ENCODE measurements at places on chromosomes 6 and 20.

GRCh38 chr6:80938131-80938530, 814.4 kb downstream of the TENT5A start:
- no peak for DNase-seq

DNA sequence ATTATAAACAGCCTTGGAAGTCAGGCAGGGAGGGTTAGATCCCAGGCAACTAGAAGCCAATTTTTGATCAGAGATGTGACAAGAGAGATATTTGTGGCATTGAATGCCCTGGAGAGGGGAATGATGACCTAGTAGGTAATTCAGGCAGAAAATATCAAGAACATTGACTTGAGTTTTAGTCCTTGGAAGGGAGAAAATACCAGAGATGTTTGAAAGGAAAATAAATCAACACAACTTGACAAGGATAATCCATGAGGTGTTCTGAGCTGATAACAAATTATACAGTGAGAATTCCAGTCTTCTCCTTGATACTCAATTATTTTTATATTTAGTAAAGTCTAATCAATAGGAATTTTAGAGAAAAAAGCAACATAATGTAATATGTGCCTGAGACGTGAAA, 10.6 kb upstream of the MARCKS start:
- no peak for DNase-seq

DNA sequence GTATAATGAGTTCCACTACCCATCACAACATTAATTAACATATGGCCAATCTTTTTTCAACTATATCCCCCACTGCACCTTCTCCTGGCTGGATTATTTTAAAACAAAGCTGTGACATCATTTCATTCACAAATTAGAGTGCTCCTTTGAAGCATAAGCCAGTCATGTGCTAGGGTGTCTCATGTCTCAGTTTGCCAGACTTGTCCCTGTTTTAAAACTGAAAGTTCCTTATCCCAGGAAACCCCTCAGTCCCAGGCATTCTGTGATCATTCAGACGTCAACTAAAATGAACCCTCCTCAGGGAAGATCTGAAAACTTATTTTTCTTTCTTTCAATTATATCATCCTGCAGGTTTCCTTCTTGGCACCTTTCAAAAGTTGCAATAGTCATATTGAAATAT, 29.3 kb upstream of the LOC128125822 start:
- no peak for DNase-seq

- no peak for DNase-seq
Measured at GRCh38 chr6:87901613-87902012, 146.0 kb upstream of the SPACA1 start.

GRCh38 chr6:119096721-119097565, 18.5 kb upstream of the FAM184A start:
- DNase-seq, result no peak

- DNase-seq, result no peak
Measured at GRCh38 chr20:25118529-25118928, 36.6 kb upstream of the VSX1 start.

GRCh38 chr6:139343052-139343750, 31.2 kb downstream of the CITED2 start:
- DNase-seq, result no peak

DNA sequence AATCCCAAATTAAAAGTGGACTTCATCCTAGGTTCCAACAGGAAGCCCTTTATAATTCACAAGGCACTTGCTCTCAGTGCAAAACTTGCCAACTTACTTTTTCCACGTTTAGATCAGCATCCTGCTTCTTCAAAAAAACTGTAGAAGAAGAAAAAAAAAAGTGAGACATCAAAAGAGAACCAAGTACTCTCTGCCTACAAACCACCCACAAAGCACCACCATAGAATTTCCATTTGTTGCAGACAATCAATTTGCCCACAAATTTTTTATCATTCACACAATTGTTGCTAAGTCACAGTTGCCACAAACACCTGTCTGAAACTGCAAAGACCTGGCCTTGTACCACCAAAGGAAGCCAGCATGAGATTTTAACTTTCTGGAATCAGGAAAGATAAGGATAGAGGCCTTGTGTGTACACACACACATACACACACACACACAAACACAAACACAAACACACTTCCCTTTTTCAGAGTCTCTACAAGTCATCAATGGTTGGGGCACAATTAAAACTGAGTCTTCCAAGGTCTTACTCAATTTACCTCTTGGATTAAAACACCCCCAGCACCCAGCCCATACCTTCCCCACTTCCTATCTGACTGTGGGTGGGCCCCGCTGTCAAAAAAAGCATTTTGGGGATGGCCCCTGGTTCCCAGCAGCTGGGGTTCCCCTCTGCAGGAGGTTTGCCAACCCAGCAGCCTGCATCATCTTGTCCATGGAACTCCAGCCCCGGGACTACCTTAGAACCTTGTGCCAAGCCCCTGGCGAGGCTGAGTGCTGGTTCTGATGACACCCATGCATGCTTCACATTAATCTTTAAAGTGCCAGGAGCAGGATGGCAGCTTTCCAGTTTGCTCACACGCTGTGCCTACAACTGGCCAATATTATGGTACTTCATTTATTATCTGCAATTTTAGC, 26.5 kb downstream of the FYN start:
- DNase-seq, result no peak

DNA sequence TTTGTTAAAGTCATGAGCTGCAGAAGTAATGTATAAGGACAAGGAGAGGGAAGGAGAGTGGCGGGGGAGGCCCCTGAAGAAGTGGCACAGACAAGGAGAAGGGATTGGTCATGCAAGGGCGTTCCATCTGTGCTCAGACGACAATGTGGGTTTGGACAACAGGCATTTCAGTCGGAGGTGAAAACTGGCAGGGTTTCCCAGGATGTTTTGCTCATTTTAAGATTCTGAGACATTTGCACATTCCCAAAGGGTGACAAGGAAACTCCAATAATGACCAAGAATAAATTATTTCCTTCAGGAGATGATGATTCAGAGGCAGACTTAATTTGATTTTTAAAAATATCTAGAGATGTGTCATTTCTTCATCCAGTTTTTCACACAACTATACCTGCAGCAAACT, 181.8 kb downstream of the HIVEP2 start:
- DNase-seq, result no peak

DNA sequence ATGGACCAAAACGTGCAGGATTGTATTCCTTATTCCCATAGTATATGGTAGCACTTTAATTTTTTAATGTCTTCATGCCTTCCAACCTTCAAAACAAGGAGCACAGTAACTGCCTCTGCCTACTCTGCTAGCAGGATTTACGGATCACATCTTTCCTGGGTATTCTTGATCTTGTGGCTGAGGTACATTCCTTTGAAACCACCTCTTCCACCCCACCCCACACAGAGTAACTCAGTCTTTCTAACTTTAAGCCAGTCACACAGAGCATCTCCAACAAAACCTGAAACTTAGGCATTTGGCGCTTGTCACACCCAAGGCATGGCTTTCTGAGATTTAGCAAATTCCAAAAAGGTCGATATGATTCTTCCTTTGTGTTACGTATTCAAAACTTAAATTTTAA, 2.3 kb upstream of the ID4 start:
- DNase-seq, result no peak

DNA sequence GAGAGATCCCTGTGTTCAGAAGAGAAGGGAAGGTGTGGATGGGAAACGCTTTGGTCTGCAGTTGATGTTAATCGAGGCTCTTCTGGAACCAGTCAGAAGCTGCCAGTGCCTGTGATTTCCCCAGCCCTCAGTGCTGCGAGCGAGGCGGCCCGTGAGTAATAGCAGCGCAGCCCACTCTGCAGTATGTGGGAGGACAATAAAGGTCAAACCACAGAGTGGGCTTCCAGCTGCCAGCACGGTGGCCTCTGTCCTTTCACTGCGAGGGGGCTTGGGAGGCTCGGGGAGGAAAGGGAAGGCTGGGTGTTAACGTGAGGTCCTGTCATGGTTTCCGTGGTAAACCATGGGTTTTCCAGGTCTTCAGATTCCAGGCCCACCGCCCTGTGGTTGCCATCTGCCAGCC, 32.3 kb upstream of the TAGAP start:
- DNase-seq, result no peak

GRCh38 chr20:37907677-37908401, 4.9 kb downstream of the VSTM2L start:
- DNase-seq, result no peak

- DNase-seq, result no peak
Measured at GRCh38 chr20:50695135-50695872, 4.0 kb upstream of the RIPOR3 start.

DNA sequence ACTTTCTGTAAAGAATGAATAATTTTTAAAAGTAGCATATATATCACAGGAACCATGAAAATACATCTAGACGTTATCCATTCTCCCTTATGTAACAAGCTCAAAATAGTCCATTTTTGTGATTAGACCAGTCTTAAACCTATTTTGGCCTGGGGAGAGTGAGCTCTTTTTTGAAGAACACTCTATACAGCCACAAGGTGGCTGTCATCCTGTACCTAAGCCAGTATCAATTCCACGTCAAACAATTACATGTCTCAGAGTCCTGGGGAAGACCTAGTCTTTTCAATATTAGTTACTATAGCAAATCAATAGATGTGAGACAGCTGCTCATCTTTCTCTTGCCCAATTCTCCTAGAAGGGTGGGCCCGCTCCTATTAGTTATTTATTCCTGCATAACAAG, 28.4 kb downstream of the FBXO5 start:
- DNase-seq, result no peak

DNA sequence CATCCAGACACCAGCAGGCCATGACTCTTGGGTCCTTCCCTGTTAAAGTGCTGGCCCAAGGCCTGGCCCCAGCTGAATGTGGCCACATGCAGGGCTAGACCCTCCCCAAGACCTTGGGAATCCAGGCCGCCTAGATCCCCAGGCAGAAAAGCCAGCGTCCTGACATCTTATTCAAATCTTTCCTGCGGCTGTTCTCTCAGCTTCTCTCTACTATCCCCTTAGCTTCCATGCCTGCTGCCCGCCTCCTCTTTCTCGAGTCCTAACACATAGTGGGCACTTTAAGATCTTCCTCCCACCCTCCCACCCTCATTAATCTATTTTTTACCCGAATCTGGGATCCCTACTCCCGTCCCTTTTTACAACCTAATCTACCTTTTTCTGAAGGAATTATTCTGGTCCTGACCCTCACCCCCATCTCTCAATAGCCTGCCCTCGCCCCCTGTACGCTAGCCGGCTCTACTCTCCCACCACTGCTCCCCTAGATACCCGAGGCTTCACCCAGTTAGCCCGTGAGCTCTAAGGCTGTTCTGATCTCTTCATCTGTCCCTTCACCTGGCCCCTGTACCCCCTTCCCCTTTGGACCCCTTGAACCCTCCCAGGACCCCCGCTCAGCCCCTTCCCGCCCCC, at the start of gene CCHCR1:
TSS of gene CCHCR1 (minus strand) at position 290 of the 627 bp plus-strand sequence. CDS start at position 88, 202 bp downstream.
- DNase-seq, result no peak

GRCh38 chr6:113585246-113585645, 271.9 kb upstream of the MARCKS start:
- no peak for DNase-seq

DNA sequence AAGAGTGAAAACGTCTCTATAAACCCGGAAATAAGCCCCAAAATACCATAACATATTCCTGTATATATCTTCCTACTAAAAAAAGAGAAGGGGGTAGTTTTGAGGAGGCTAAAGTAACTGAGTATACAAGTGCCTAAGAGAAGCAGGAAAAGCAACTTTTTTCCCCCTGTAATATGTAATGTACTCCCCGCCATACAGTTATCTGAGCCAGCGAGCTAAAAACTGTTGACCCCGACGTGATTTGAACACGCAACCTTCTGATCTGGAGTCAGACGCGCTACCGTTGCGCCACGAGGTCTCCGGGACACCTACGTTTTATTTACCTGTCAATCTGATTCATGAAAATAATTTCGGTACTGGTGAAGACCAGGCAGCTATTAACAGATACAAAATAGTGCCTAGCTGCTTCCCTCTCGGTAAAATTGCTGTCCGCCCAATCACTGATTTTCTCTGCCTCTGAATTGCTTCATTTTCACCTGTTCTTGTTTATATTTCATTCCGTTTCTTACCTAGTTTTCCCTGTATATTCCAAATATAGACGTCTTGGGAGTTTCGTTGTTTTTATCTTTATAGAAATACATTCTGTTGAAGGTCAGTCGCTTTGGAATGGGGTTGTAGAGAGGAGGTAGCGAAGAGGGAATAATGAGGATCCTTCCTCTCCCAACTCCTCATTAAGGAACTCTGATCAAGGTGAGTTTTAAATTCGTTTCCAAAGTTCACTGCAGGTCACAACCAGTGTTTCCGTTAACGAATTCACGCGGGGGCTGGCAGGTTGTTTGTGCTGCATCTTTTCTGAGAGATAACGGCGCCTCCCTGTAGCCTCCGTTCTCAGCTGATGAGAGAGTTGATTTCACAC, 33.6 kb upstream of the BTN3A2 start:
- no peak for DNase-seq

GRCh38 chr6:109257494-109257893, 124.8 kb downstream of the CD164 start:
- DNase-seq, result no peak

DNA sequence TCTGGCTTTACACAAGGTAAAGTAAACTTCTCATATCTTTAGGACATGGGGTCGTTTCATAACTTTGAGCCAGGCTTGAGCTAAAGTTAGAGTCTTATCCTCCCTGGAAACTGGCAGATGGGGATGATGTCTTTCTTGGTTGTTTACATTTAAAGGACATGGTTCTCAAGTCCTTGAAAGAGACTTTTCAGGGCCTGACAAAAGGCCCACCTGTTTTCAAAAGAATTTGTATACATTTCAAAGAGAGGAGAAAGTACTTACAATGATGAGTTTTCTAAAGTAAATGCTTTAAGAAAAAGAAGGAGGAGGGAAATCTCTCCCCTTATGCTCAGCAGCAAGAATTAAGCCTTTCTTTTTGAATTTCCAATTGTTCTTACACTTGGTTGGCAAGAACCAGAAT, 45.7 kb upstream of the TINAG start:
- DNase-seq, result no peak

GRCh38 chr6:128757961-128758360, 125.0 kb upstream of the LAMA2 start:
- DNase-seq, result no peak

DNA sequence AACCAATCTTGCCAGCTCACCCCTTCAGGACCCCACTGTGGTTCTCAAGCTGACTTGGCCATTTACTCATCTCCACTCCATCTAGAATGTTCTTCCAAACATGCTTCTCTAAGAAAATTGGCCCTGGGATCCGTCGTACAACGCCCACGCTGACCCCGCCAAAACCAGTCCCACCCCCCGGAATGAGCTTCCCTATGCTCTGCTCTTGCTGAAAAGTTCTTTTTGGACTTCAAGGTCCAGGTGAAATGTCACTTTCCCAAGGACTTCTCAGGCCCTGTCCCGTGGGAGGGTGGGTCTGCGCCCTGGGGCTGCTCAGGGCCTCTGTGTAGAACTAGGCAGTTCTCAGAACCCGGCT, 9.9 kb downstream of the NOL4L start:
- DNase-seq, result no peak
